CD14-positive monocyte (primary cell): ENCODE measurements at places on chromosomes 4 and X. TPM values are rescaled to one million over a fixed set of nuclear protein-coding genes. Genes with fewer than 3 reads are reported as not detected.

FRMD7 gene
- polyA plus RNA-seq = not detected in 2 replicates

NUP62CL gene
- polyA plus RNA-seq = 0.09 TPM in 1 of 2 replicates, not detected in the other

HSFX3 gene
- not detected for polyA plus RNA-seq

LUZP4 gene
- polyA plus RNA-seq = not detected

SRPX2 gene
- not detected for polyA plus RNA-seq

BCOR gene
- polyA plus RNA-seq = 1.1 TPM

PPBP gene
- polyA plus RNA-seq = 16.3 TPM

CTAG1A gene
- polyA plus RNA-seq = not detected

MGARP gene
- polyA plus RNA-seq = 0.11 TPM in 1 of 2 replicates, not detected in the other
